ENCODE measurements at places on chromosomes 4 and X.

DNA sequence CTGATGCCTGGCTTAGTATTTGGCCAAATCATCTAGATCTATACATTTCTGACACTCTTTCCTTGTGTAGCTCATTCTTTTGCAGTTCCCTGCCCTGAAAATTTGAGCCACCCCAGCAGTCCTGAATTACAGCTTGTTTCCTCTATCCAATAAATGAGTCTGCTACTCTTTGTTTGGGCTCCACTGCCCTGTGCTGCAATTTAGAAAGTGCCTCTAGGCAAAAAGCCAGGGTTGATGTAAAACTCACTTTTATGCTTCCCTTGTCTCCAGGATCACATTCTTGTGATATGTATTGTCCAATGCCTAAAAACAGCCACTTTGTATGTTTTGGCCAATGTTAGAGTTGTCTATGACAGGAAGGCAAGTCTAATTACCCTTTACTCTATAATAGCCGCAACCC is 101.7 kb upstream of the MAP3K15 start:
- DNase-seq = no peak

GRCh38 chr4:96193061-96193460 is 353.2 kb downstream of the PDHA2 start:
- DNase-seq = no peak

DNA sequence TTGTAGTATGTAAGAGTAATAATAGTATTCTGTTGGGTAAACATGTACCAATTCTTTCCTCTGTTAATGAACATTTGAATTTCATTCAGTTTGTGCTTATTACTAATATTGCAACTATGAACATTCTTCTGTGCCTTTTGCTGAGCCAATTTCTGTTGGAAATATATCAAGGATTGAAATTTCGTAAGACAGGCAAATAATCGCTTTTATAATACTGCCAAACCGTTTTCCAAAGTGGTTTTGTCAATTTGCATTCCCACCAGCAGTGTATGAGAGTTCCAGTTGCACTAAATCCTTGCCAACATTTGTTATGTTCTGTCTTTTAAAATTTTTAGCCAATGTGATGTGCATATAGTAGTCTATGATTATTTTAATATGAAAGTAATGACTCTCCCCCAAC is 38.6 kb downstream of the MAGEB17 start:
- no peak for DNase-seq

DNA sequence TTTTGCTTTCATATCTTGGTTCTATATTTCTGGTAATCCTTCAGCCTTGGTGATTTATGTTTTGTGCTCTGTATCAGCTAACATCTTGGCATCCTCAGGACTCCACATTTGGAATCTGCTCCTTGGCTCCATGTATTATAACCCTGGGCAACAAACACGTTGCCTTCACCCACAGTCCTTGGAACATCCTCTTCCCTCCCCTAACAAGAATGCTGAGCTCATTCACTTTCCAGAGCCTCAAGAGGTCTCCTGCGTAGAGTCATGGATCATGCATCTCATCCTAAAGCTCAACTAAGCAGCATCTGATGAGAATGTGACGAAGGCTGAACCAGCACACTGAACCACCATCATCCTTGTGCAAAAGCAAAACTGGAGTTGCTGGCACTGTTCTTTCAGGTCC is 60.5 kb upstream of the C1GALT1C1 start:
- no peak for DNase-seq

DNA sequence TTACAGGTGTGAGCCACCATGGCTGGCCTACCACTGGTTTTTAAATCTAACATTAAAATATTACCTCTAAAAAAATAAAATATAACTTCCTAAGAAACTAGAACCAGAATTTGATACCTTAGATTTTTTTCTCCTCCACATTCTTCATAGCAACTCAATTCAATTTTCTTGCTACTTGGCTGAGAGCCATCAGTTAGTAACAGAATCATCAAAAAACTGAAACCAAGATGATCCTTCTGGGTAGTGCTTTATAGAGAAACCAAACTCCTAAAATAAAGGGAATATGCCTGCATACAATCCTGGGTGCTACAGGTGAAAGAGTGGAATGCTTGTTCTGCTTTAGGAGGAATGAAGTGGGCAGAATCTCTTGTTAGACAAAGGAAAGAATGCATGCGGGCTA is 64.4 kb downstream of the RPS3A start:
- no peak for DNase-seq

DNA sequence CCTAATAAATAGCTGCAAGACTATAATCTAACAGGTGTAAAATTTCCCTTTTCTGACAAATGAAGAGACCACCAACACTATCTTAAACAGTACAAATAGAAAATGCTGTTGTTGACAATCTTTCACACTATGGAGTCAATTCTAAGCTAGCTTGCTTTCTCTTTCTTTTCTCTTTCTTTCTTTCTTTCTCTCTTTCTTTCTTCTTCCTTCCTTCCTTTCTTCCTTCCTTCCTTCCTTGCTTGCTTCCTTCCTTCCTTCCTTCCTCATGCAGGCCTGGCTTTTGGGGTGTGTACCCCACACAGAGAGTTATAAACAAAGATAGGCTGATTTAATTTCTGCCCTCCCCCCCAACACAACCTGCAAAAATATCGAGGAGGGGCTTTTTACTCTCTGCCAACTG is 8.1 kb upstream of the ARX start:
- no peak for DNase-seq

DNA sequence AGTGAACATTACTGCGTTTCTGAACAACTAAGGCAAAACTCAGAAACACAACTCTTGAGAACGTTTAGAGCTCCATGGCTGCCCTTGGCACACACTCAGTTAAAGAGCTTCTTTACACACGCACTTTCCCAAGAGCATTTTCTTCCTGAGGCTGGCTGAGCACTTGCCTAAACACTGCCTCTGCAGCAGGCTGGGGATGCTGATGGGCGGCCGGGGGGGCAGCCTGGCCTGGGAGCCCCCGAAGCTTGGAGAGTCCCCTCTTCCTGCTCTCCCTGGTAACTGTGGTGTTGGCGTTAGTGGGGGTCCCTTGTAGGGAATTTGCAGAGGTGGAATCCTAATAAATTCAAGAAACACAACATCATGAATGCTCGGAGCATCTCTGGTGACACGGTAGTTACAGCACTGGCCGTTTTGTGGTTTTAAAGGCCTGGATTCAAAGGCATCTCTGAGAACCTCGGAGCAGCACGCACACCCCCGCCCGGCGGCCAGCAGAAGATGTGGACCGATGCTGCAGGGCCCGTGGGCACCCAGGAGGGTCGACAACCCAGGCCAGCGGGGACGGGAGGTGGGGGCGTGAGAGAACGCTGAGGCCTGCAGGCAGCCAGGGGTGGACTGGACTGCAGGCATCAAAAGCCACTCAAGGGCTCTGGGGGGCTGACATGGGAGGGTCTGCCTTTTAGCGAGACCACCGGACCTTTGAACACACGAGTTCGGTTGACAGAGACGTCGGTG is 45.4 kb downstream of the FGFRL1 start:
- no peak for DNase-seq

- DNase-seq = no peak
These were observed 4.8 kb upstream of the FBXL5 start for GRCh38 chr4:15659768-15660570.

DNA sequence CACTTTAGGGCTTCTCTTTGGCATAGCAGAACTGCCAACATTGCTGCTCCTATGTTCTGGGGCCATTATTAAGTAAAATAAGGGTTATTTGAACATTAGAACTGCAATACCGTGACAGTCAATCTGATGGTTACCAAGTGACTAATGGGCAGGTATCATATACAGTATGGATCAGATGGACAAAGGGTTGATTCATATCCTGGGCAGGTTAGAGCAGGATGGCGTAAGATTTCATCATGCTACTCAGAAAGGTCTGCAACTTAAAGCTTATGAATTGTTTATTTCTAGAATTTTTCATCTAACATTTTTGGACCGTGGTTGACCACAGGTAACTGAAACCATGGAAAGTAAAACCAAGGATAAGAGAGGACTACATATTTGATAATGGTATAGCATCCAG is 40.9 kb downstream of the BRCC3 start:
- DNase-seq = no peak

- no peak for DNase-seq
These were observed 167.9 kb downstream of the COL4A6 start for GRCh38 chrX:108270280-108270679.

DNA sequence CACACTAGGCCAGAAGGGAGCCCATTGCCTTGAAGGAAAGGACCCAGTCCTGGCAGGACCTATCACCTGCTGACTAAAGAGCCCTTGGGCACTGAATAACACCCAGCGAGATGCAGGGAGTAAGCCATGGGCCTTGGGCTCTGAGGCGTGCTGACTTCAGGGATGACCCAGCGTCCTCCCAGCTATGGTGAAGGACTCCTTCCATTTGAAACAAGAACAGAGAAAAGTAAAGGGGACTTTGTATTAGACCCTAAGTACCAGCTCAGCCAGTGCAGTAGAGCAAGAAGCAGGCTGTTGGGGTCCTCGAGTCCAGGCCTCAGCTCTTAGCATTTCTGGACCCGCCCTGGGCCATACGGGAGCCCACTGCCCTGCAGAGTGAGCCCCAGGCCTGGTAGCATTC is 5.1 kb downstream of the ETDA start:
- no peak for DNase-seq

GRCh38 chrX:84160736-84161135 is 27.3 kb downstream of the RPS6KA6 start:
- no peak for DNase-seq

- no peak for DNase-seq
These were observed 26.0 kb downstream of the AFM start for GRCh38 chr4:73507541-73507940.

DNA sequence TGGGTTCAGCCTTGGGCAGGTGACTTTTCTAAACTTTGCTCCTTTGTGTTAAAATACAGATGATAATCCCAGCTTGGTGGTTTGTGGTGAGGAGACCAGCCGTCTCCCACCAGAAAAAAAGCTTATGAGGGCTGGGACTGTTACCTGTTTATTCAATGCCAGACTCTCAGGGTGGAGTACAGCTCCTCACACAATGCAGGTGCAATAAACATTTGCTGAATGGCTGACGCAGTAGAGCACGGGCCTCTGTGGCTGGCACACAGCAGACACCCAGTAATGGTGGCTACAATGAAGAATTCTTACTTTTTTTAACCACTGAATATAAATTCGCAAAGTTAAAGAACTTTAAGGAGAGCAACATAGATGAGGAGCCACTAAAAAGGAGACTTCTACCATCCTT is 30.2 kb downstream of the BEND4 start:
- no peak for DNase-seq

DNA sequence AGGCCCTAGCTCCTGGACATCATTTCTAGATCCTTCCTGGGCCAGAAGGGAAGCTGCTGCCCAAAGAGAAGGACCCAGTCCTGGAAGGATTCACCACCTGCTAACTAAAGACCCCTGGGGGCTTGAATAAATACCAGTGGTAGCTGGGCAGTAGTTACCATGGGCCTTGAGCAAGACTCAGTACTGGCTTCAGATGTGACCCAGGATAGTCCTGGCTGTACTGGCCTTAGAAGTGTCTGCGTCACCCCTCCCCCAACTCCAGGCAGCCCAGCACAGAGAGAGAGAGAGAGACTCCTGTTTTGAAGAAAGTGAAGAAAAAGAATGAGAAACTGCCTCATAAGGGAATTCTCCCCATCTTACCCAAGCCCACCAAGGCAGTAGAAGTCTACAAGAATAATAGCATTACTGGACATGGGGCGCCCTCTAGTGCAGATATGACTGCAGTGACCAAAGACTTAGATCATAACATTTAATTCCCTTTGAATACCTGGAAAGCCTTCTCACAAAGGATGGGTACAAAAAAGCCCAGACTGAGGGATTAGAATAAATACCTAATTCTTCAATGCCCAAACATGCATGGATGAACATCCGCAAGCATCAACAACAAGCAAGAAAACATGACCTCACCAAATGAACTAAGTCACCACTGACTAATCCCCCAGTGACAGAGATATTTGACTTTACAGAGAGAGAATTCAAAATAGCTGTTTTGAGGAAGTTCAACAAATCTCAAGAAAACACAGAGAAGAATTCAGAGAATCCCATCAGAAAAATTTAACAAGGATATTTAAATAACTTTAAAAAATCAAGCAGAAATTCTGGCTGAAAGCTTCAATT is 171.8 kb downstream of the HNRNPD start:
- no peak for DNase-seq

DNA sequence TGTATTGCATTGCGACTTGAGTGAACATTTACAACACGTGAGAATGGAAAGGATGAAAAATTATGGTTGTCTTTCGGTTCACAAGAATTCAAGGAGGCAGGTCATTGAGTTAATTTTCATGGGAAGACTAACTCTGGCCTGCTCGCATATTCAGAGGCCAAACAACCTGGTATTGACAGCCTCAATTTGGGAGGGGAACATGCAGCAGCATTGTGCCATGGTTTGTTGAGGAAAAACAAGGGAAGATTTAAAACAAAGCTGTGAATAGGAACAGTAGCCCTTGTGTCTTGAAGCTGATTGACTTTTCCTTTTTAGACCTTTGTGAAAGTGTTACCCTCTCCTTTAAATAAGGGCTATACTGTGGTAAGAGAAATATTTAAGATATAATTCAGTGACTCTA is 31.9 kb downstream of the FAT4 start:
- DNase-seq = no peak

- no peak for DNase-seq
These were observed 27.4 kb upstream of the CCSER1 start for GRCh38 chr4:90099812-90100211.

DNA sequence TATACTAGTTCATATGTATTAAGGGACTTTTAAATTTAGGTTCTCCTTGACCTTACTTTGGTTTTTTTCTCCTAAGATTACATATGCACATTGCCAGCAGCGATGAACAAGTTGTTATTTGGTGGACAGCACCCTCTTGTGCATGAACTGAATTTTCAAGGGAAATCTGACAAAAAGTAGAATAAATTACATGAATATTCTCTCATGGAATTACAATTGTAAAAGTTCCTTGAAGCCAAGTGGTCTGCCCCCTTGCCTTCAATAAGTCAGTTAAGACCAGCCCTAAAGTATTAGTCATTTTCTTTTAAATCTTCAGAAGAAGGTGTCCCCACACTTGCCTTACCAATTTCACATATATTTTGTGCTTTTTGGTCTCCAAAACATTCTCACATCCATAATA is 30.7 kb upstream of the SMARCA5 start:
- DNase-seq = no peak

DNA sequence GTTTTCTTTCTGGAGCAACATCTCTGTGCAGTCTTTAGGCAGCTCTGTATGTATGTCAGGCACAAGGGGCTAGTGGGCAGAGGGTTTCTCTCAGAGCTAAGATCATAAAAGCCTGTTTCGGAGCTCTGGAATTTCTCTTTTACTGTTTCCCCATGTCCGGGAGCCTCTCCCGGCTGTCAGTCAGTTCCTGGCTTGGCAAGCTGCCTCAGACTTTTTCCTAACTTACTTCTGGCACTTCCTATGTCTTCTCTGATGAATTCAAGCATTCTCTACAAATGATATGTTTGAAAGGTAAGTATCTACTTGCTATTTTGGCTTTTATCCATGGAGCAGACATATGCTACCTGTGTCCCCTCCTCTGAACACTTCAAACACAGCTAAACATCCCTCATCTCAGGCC is 129.3 kb upstream of the PGRMC2 start:
- no peak for DNase-seq
